Endothelial cell (in vitro differentiated cells): ENCODE measurements at places on chromosomes 2 and 18.

GRCh38 chr2:8860239-8860638, 22.8 kb upstream of the KIDINS220 start:
- H3K4me3 ChIP-seq, result no peak overlapping the region
- H3K27ac ChIP-seq, result no peak overlapping the region
- H3K36me3 ChIP-seq, result peaks cover 18% of the 10 kb centered on the region
- no peaks in the 10 kb centered on the region for H3K27me3 ChIP-seq

GRCh38 chr2:175766880-175767279, 235.2 kb downstream of the LNPK start:
- H3K27me3 ChIP-seq, result no peaks in the 10 kb centered on the region
- H3K4me1 ChIP-seq, result no peaks in the 10 kb centered on the region
- H3K27ac ChIP-seq, result no peak overlapping the region
- H3K4me3 ChIP-seq, result no peak overlapping the region
- no peaks in the 10 kb centered on the region for H3K36me3 ChIP-seq
- no peak for DNase-seq

DNA sequence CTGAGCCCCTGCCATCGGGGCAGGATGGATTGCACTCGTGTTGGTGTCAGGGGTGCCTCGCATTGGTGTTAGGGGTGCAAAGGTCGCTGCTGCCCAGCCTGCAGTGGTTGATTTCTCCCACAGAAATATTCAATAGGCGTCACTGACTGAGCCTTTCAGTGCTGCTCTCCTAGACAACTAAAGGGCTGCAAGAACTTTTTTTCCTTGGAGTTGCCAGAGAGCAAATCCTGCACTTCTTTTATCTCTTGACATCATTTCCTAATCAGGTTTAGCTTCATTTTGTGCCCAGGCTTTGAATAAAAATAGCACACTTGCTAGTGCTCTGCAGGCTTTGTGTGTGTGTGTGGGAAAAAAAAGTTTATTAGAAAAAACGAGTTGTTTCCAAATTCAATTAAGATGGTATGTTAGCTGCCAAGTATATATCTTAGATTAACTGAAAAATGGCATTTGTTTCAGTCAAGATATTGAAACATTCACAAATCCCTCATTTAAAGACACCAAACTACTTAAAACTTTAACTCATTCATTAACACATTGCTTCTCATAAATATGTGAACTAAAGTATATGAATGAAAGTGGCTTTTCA, 125.6 kb downstream of the SOCS6 start:
- no peak for DNase-seq
- no peaks in the 10 kb centered on the region for H3K36me3 ChIP-seq
- no peaks in the 10 kb centered on the region for H3K27me3 ChIP-seq
- H3K4me3 ChIP-seq, result no peak overlapping the region
- no peaks in the 10 kb centered on the region for H3K4me1 ChIP-seq

- no peak overlapping the region for H3K27ac ChIP-seq
- H3K4me1 ChIP-seq, result no peaks in the 10 kb centered on the region
- no peak overlapping the region for H3K4me3 ChIP-seq
- H3K27me3 ChIP-seq, result no peaks in the 10 kb centered on the region
These were observed 945.0 kb upstream of the CRIM1 start for GRCh38 chr2:35410431-35411061.

- H3K4me1 ChIP-seq, result peaks cover 8% of the 10 kb centered on the region
- H3K27ac ChIP-seq, result no peak overlapping the region
- H3K4me3 ChIP-seq, result no peak overlapping the region
- H3K27me3 ChIP-seq, result no peaks in the 10 kb centered on the region
- H3K36me3 ChIP-seq, result no peaks in the 10 kb centered on the region
These were observed 83.6 kb upstream of the OTX1 start for GRCh38 chr2:62966991-62967390.

GRCh38 chr2:141994066-141994465, 136.8 kb downstream of the LRP1B start:
- no peak overlapping the region for H3K27ac ChIP-seq
- no peak for DNase-seq
- no peak overlapping the region for H3K4me3 ChIP-seq
- no peaks in the 10 kb centered on the region for H3K36me3 ChIP-seq

DNA sequence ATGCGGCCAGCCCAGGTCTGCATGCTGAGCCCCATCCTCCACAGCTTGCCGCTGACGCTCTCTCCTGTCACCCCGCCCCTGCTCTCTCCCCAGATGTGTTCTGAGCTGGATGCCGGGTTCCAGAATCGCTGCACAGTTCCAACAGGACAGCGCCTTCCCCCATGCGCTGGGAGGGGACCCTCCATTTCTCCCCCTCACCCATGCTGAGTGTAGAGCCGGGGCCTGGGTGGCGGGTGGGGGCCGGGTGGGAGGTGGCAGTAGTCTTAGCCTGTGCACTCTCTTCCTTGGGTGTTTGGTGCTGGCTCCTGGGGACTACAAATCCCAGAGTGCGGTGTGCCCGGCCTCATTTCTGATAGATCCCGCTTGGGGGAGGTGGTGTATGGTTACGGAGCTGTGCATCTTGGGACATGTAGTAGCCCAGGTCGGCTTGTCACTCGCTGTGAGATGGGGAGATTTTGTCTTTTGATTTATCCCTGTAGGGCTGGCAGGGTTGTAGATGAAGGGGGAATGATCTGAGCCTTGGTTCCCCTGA, 6.8 kb downstream of the DNAJB2 start:
- peaks cover 10% of the 10 kb centered on the region for H3K27me3 ChIP-seq
- no peak overlapping the region for H3K27ac ChIP-seq
- H3K4me3 ChIP-seq, result no peak overlapping the region
- H3K36me3 ChIP-seq, result peaks cover 20% of the 10 kb centered on the region
- no peaks in the 10 kb centered on the region for H3K4me1 ChIP-seq

- H3K27ac ChIP-seq, result no peak overlapping the region
- H3K4me1 ChIP-seq, result no peaks in the 10 kb centered on the region
- no peak for DNase-seq
- peaks cover 1% of the 10 kb centered on the region for H3K27me3 ChIP-seq
These were observed 59.0 kb downstream of the PDK1 start for GRCh38 chr2:172614932-172615331.

DNA sequence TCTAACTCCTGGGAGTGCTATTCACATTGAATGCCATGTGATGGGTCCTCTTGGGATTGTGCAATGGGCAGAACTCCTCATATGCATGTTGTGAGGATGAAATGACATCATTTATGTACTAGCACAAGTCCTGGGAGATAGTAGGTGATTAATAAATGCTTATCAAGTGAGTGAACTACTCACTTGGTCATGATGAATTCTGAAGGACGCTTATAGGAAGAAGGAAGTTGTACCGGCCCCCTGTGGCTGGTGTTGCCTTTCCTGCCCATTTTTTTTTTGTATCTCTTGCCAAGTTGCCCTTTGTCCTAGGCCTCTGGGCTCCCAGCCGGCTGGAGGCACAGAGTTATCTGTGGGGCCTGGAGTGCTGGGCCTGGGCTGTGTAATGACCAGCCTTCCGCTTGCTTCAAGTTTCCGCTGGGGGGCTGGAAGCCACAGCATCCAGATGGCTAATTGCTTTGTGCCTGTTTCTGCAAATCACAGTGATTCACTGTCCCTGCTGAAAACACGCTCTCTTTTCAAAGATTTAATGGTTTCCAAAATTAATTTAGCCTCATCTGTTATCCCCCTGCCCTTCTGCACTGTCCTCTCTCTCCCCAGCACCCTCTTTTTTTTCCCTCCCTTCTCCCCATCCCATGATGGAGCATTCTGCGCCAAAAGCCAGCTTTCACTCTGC, 33.7 kb upstream of the MRPL33 start:
- H3K27ac ChIP-seq, result no peak overlapping the region
- DNase-seq, result no peak
- peaks cover 5% of the 10 kb centered on the region for H3K27me3 ChIP-seq
- no peak overlapping the region for H3K4me3 ChIP-seq

- H3K4me3 ChIP-seq, result no peak overlapping the region
- no peak overlapping the region for H3K27ac ChIP-seq
- peaks cover 4% of the 10 kb centered on the region for H3K27me3 ChIP-seq
- H3K4me1 ChIP-seq, result peaks cover 7% of the 10 kb centered on the region
These were observed 56.7 kb downstream of the SDC1 start for GRCh38 chr2:20168048-20168726.

- peaks cover 7% of the 10 kb centered on the region for H3K4me1 ChIP-seq
- no peak overlapping the region for H3K27ac ChIP-seq
- H3K36me3 ChIP-seq, result no peaks in the 10 kb centered on the region
- H3K4me3 ChIP-seq, result no peak overlapping the region
These were observed 102.2 kb downstream of the DLGAP1 start for GRCh38 chr18:4352746-4353551.

GRCh38 chr2:96498021-96498431, 7.1 kb downstream of the NEURL3 start:
- no peaks in the 10 kb centered on the region for H3K36me3 ChIP-seq
- H3K4me3 ChIP-seq, result no peak overlapping the region
- DNase-seq, result no peak
- H3K4me1 ChIP-seq, result peaks cover 7% of the 10 kb centered on the region
- peaks cover 5% of the 10 kb centered on the region for H3K27me3 ChIP-seq

GRCh38 chr2:26654061-26654340, 12.8 kb upstream of the CIB4 start:
- H3K27me3 ChIP-seq, result peaks cover 3% of the 10 kb centered on the region
- H3K4me3 ChIP-seq, result peak overlapping the region; percentile 9
- peaks cover 5% of the 10 kb centered on the region for H3K4me1 ChIP-seq

GRCh38 chr2:217851191-217852020, 151.4 kb downstream of the TNS1 start:
- H3K4me1 ChIP-seq, result peaks cover 15% of the 10 kb centered on the region
- peak overlapping the region; percentile 57 for H3K27ac ChIP-seq
- H3K27me3 ChIP-seq, result peaks cover 6% of the 10 kb centered on the region

GRCh38 chr2:65595630-65596029, 163.2 kb upstream of the SPRED2 start:
- H3K4me1 ChIP-seq, result peaks cover 11% of the 10 kb centered on the region
- H3K27ac ChIP-seq, result no peak overlapping the region
- no peaks in the 10 kb centered on the region for H3K36me3 ChIP-seq
- DNase-seq, result no peak
- H3K4me3 ChIP-seq, result no peak overlapping the region
- peaks cover 3% of the 10 kb centered on the region for H3K27me3 ChIP-seq

DNA sequence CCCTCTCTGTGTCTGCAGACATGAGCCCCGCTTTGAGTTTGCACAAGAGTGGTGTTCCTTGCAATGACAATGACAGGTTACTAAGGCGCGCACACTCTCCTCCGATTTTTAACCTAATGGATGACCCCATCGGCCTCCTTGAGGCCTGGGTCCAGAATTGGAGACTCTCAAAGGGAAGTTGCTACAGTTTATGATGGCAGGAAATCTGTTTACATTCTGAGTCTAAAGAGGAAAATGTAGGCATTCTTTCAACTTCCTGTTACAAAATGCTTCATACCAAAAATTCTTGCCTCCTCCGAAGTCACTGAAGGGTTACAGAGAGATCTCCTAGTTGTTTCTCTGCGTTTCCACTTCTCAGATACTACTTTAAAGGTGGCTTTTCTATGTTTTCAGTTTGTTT, 225.3 kb upstream of the AGAP1 start:
- H3K27ac ChIP-seq, result peak overlapping the region; percentile 91
- no peak for DNase-seq
- no peak overlapping the region for H3K4me3 ChIP-seq
- H3K36me3 ChIP-seq, result no peaks in the 10 kb centered on the region
- H3K4me1 ChIP-seq, result peaks cover 58% of the 10 kb centered on the region
- peaks cover 3% of the 10 kb centered on the region for H3K27me3 ChIP-seq

GRCh38 chr18:23536204-23536603, 32.9 kb downstream of the RMC1 start:
- no peak overlapping the region for H3K27ac ChIP-seq
- no peak overlapping the region for H3K4me3 ChIP-seq
- H3K27me3 ChIP-seq, result peaks cover 2% of the 10 kb centered on the region
- H3K36me3 ChIP-seq, result peaks cover 38% of the 10 kb centered on the region
- no peak for DNase-seq

DNA sequence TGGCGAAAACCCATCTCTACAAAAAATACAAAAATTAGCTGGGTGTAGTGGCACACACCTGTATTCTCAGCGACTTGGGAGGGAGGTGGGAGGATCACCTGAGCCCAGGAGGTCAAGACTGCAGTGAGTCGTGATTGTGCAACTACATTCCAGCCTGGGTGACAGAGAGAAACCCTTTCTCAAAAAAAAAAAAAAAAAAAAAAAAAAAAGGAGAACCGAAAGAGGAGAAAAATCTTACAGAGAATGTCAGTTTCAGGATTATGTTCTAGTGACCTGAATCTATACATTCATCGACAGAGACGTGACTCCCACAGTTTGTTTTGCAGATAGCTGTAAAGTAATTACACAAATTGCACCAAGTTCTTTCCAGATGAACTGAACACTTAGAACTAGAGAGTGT, 187.8 kb downstream of the FTCDNL1 start:
- peaks cover 2% of the 10 kb centered on the region for H3K27me3 ChIP-seq
- H3K4me3 ChIP-seq, result no peak overlapping the region
- no peaks in the 10 kb centered on the region for H3K4me1 ChIP-seq
- DNase-seq, result no peak
- peaks cover 3% of the 10 kb centered on the region for H3K36me3 ChIP-seq

DNA sequence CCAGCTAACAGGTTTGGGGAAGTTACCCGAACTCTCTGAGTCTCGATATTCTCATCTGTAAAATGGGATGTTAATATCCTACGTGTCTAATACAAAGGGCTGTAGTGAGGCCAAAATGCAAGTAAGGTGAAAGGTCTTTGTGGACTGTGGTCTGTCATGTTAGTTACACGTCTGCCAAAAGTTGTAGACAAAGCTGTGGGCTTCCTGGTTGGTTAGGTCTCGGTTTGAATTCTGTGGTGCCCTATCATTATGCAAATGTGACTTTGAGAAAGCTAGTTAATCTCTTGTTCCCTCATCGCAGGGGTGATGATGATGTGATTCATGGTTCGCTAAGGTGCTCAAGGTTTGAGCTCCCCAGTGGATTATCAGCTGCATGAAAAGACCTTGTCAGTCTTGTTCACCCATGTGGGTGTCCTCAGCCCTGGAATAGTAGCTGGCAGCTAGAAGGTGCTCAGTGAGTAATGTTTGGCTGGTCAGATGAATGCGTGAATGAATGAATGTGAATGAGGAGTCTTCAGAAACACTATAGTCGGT, 23.1 kb downstream of the TRIB2 start:
- H3K4me3 ChIP-seq, result no peak overlapping the region
- peaks cover 14% of the 10 kb centered on the region for H3K4me1 ChIP-seq
- H3K27me3 ChIP-seq, result peaks cover 5% of the 10 kb centered on the region
- H3K36me3 ChIP-seq, result peaks cover 6% of the 10 kb centered on the region
- no peak for DNase-seq

DNA sequence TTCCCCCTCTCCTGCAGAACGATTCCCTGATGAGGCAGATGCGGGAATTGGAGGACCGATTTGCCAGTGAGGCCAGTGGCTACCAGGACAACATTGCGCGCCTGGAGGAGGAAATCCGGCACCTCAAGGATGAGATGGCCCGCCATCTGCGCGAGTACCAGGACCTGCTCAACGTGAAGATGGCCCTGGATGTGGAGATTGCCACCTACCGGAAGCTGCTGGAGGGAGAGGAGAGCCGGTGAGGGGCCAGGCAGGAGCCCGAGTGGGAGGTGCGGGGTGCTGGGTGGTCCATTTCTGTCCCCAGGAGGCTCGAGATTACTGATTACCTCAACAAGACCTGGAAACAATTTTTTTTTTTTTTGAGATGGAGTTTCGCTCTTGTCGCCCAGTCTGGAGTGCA, 3.1 kb downstream of the DES start:
- peaks cover 7% of the 10 kb centered on the region for H3K27me3 ChIP-seq

GRCh38 chr2:207513551-207514257, 16.1 kb upstream of the CREB1 start:
- no peak overlapping the region for H3K4me3 ChIP-seq
- H3K4me1 ChIP-seq, result no peaks in the 10 kb centered on the region
- no peaks in the 10 kb centered on the region for H3K36me3 ChIP-seq
- H3K27me3 ChIP-seq, result no peaks in the 10 kb centered on the region

GRCh38 chr2:36373149-36373926, 17.8 kb downstream of the CRIM1 start:
- H3K4me1 ChIP-seq, result peaks cover 87% of the 10 kb centered on the region
- no peak overlapping the region for H3K27ac ChIP-seq
- no peak overlapping the region for H3K4me3 ChIP-seq
- H3K36me3 ChIP-seq, result peaks cover 13% of the 10 kb centered on the region
- no peak for DNase-seq
